ENCODE measurements at places on chromosomes 12 and 14.
A peak's percentile ranks its signal among the peaks of the same experiment; 100 is the strongest.

GRCh38 chr14:84969501-84969900, 560.4 kb upstream of the FLRT2 start:
- DNase-seq: no peak

- peak; percentile 67 for DNase-seq
These were observed 30.1 kb downstream of the NRDE2 start for GRCh38 chr14:90301668-90302090.

DNA sequence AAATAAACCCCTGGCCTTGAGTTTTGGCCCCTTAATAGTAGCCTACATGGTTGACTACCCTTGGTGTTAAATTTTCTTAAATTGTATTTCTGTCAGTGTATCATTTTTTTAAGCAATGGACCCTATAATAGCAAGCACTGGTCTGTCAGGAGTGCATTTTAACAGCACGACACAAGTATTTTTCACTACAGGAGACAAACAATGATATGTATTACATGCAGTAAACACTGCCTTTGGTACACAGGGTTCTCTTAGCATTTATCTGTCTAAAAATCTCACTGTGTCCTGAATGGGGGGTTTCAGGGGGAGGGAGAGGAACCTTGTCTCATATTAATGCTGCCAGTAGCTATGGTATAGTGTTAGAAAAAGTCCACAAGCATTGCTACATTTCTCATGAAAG, 18.4 kb downstream of the LMO3 start:
- DNase-seq: no peak

GRCh38 chr14:33408291-33408690, 469.6 kb downstream of the NPAS3 start:
- DNase-seq: no peak

GRCh38 chr12:64085996-64086395, 136.1 kb downstream of the KICS2 start:
- DNase-seq: no peak

- DNase-seq: no peak
These were observed 40.1 kb upstream of the EVL start for GRCh38 chr14:100025111-100025510.

GRCh38 chr12:131909752-131910219, 15.4 kb downstream of the ULK1 start:
- no peak for DNase-seq

DNA sequence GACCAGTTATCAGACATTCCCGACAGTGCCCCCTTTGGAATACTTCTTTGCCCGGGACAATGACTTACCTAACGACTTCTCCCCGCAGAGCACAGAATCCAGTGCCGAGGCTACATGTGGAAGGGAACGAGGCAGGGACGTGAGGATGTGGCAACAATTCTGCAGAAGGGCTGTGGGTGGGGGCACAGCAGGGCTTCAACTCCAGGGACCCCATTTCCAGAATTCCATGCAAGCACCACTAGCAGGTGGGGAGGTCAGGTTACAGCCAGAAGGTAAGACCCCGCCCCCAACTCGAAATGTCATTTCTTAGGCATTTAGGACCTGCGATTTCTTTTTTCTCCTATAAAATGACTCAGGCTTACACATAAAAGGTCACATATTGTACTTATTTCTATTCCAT, 207.9 kb downstream of the TMEM132C start:
- DNase-seq: no peak

GRCh38 chr12:50232771-50233209, 50.5 kb downstream of the LIMA1 start:
- no peak for DNase-seq

DNA sequence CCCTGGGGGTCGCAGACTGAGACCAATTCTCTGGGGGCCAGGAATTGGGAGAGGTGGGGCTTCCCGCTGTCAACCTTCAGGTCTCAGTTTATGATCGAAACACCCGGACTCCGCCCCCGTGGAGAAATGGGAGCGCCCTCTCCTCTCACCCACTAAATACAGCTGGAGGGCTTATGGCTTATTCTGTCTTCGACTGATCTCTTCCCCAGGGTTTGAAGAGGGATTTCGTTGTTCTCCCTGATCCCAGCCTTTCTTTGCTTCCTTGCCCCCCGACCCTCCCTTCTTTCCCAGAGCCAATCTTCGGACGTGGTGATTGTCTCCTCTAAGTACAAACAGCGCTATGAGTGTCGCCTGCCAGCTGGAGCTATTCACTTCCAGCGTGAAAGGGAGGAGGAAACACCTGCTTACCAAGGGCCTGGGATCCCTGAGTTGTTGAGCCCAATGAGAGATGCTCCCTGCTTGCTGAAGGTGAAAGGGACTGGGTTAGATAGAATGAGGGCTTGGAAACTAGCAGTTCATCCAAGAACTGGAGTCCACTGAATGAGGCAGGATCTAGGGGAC, 607 bp downstream of the OS9 start:
- peak; percentile 4 for DNase-seq

- peak; percentile 59 for DNase-seq
These were observed 668.1 kb downstream of the MED13L start for GRCh38 chr12:115609347-115609746.

DNA sequence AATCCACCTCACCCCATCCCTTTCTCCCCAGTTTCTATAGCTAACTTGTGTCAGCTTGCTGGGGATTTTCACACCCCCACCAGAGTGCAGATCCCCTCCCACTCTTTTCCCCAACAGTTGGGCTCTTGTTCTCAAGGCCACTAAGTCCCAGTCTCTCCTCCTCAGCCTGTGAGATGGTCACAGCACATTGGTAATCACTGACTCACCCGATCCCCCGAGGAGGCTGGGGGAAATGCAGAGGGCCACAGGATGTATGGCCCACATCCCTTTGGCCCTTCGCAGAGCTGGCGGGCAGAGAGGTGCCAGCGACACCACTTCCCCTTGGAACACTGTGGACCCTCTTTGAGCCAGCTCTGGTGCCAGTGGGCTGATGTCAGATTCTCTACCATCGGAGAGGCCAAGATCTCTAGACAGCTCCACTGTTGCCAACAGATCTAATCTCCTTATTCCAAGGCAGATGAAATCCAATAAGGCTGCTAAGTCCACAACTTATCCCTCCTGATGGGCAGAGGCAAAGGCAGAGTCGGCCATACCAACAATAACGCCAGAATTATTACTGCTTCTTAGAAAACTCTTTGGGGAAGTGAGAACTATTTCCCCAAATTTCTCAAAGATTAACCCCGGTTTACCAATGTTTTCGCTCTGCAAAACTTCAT, 1.6 kb downstream of the FMNL3 start:
- peak; percentile 76 for DNase-seq

DNA sequence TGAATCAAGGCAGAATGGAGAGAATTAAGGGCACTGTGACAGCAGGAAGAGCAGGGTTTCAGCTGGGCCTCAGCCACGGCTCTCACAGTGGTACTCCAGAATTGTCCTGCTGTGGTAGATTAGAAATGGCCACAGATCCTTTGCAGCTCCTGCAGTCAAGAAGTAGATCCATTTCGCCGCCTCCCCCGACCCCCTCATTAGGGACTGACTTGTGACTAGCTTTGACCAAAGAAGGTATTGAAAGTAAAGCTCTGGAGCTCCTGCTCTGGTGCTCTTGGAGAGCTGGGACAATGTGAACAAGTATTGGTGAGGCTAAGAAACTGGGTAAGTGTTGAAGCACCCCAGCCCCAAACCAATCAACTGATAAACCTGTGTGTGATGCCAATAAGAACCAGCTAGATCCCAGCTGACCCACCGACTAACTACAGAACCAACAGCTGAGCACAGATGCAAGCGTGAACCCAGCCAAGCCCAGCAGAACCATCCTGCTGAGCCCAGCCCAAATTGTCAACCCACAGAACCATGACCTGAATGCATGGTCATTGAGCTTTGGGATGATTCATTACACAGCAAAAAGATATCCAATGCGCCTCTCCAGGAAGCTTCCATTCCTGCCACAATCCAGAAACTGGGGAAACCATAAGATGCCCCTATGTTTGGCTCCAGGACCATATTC, 50.7 kb downstream of the JAG2 start:
- no peak for DNase-seq

DNA sequence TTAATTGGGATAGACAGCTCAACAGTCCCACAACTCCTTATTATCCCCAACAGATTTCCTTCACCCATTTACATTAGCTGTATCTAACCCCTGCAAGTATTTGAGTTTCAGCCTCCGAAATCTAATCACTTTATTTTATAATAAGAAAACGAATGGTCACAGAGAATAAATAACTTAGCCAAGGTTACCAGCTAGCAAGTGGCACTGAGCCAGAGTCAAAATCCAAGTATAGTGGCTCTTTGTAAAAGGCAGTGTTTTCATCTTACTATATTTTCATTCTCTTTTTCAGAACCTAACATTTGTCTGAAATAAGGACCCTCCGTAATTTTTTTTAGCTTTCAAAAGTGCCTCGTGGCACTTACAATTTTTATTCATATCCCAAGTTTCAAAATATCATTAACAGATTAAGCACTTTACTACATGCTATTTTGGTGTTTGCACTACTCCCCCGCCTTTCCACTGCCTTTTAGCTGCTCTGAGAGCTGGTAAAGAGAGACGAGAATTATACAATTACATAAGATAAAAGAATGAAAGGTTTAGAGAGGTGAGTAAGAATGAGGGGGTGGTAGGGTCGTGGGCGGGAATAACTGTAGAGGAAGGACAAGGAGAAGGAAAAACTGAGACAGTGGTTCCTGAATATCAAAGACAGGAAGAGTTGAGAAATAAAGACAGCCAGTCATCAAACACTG, 3.7 kb upstream of the USP15 start:
- DNase-seq: no peak

- DNase-seq: peak; percentile 4
These were observed 25.7 kb downstream of the FGF23 start for GRCh38 chr12:4353785-4354208.

DNA sequence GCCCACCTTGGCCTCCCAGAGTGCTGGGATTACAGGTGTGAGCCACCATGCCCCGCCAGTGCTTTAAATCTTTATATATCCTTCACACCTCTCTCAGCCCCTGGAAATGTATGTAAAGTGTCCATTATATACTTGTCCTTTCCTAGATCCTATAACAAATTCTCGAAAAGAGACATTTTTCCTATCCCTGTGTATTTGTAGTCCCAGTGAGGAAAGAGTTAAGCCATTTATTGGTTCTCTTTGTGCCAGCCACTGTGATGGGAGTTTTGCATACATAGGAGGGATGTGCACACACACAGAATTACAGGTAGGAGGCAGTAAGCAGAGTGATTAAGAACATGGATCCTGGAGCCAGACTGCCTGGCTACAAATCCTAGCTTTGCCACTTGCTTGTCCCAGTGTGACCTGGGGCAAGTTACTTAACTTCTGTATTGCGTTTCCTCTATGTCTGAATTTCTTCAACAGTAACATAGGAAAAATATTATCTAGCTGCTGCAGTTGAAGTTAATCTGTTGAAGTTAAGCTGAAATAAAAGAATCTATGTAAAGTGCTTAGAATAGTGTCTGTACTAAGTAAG, 2.1 kb upstream of the RABGGTA start:
- DNase-seq: no peak

DNA sequence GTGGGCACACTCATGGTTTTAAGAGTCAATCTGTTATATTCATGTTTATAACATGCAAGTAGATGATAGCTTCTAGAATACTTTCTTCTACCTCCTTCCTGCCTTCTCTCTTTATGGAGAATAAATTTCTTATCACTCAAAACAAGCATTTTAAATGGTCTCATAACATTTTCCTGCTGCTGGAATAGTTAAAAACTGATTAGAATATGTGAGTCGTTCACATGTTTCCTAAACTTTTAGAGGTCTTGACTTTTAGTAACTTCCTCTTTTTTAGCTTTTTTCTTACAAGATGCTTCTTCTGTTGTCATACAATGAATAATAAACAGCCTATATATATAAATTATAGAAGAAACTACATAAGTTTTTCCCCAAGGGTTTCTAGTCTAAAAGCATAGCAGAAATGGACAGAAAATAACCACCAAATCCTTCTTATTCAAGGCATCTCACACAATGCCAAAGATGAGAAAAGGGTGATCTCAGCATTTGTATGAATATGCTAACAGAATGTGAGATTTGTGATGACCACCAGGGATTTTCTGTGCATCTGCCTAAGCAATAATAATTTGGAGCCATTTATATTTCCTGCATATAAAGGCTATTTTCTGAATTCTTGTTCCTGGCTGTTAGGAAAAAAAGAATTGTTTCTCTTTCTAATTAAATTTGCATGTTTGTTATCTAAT, 127.8 kb downstream of the DAAM1 start:
- DNase-seq: no peak

- no peak for DNase-seq
These were observed 30.4 kb upstream of the PLEK2 start for GRCh38 chr14:67442139-67442906.

DNA sequence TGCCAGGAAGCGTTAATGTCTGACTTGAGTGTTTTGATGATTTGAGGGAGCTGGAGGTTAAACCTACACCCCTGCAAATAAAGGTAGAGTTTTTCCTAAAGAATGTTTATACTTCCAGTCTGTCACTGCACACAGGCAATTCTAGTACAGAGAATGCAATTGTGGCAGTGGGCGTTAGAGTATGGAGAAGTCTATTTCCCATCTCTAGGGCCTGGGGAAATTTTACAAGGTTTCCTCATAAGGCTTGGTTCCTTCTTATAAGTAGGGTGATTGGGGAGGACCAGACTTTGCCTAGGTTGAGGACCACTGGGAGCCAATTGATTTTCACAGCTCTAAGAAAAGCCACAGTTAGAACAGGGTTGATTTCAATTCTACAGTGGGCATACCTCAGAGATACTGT, 44.3 kb downstream of the IFNG start:
- no peak for DNase-seq

- no peak for DNase-seq
These were observed 23.5 kb upstream of the FGF23 start for GRCh38 chr12:4402996-4403395.

- no peak for DNase-seq
These were observed 428.3 kb downstream of the FUT8 start for GRCh38 chr14:65840786-65841185.

GRCh38 chr12:57452181-57452936, 2.7 kb upstream of the INHBE start:
- peak; percentile 90 for DNase-seq

GRCh38 chr12:69039911-69040310, 106.9 kb upstream of the CPM start:
- DNase-seq: no peak

- no peak for DNase-seq
These were observed 23.1 kb downstream of the ENTPD5 start for GRCh38 chr14:73995977-73996378.

DNA sequence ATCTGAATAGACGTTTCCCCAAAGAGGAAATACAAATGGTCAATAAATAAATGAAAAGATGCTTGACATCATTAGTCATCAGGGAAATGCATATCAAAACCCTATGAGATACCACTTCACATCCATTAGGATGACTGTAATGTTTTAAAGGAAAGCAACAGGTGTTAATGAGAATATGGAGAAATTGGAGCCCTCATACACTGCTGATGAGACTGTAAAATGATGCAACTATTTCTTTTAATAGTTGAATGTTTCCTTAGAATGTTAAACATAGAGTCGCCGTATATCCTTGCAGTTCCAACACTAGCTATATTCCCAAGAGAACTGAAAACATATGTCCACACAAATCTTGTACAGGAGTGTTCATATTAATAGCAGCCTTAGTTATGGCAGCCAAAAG, 133.2 kb downstream of the SLC38A4 start:
- no peak for DNase-seq

GRCh38 chr12:32305163-32305562, 94.2 kb upstream of the FGD4 start:
- DNase-seq: peak; percentile 55

- DNase-seq: peak; percentile 43
These were observed 9.8 kb upstream of the NFKBIA start for GRCh38 chr14:35414365-35414764.

- no peak for DNase-seq
These were observed 18.9 kb upstream of the ANKRD33 start for GRCh38 chr12:51868821-51869495.
